ENCODE measurements at places on chromosomes 3 and 15.
A peak's percentile ranks its signal among the peaks of the same experiment; 100 is the strongest.

GRCh38 chr3:71258116-71258515, 325.4 kb downstream of the FOXP1 start:
- no peak for DNase-seq

DNA sequence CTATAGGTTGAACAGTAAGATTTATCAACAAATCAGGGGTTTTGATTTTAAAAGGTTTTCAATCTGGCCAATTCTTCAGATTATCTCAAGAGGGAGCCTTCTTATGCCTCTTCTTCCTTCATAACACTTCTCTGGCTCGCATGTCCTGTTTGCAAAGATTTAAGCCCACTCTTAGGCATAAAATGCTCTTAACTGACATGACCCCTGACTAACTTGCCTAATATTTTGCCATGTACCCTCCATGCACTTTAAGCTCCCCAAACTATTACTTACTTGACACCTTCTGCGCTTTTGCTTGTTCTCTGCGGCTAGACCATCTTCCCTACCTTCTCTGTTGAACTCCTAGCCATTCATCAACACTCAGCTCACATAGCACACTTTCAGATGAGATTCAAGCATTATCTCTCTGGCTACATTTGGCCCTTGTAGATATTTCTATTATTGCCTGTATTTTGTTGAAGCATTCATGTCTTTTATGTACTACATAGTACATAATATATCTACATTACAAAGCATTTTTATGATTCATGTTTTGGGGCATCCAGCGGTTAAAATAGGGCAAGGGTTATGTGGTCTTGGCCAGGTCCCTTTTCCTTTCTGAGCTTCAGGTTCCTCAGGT, 1.0 kb upstream of the ARIH1 start:
- no peak for DNase-seq

DNA sequence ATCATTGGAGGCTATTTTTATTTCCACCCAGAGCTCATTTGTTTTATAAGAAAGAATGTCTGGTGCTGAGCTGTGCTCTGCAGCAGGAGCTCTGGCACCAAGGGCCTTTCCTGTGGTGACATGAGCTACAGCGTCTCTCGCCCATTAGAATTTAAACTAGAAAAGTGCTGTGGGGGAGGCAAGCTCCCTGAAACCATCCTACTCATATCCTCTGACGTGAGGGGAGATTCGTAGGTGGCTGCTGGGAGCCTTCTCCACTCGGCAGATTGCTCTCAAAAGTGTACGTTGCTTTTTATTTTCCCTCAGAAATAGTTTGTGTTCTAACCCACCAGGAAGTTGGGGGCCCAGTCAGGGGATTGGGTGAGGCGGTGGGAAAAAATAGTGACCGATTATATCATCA, 76.3 kb upstream of the ARHGEF3 start:
- DNase-seq = peak; percentile 74

DNA sequence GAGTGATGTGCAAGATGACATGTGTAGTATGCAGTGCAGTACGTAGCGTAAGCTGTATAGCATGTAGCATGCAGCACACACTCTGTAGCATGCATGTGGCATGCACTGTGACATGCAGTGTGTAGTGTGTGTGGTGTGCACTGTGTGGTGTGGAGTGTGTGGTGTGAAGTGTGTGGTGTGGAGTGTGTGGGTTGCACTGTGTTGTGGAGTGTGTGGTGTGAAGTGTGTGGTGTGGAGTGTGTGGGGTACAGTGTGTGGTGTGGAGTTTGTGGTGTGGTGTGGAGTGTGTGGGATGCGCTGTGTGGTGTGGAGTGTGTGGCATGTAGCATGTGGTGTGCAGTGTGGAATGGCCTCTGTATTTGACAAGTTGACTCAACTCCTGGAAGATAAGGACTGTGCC, 39.2 kb downstream of the ROPN1B start:
- DNase-seq = no peak

GRCh38 chr3:177824190-177824786, 627.0 kb upstream of the TBL1XR1 start:
- peak; percentile 42 for DNase-seq

- DNase-seq = no peak
These were observed 69.5 kb downstream of the CADPS start for GRCh38 chr3:62805580-62806277.

- no peak for DNase-seq
These were observed 2.2 kb upstream of the BCL6 start for GRCh38 chr3:187747506-187747905.

GRCh38 chr15:82535566-82536408, 4.5 kb downstream of the RPS17 start:
- DNase-seq = peak; percentile 8

- DNase-seq = no peak
These were observed 27.6 kb downstream of the SEC61A1 start for GRCh38 chr3:128079823-128080222.

DNA sequence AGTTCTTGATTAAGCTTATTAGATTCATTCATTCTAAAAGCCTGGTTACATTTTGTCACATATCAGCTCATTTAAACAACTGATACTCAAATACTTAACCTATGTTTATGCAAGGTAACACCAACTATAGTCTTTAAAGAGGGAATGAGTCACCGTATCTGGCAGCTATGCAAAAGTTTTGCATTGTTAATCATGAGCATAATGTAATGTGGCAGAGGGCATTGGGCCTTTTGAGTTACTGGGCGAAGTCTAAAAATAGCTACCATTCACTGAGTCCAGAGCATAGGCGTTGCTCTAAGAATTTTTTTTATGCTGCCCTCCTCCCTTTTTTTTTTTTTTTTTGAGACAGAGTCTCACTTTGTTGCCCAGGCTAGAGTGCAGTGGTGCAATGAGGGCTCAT, 277.7 kb upstream of the ZNF717 start:
- no peak for DNase-seq

- DNase-seq = no peak
These were observed 22.9 kb downstream of the RAB8B start for GRCh38 chr15:63212050-63213004.

- DNase-seq = no peak
These were observed 184.0 kb downstream of the GOLGA6L6 start for GRCh38 chr15:20357481-20358065.

GRCh38 chr15:45441686-45442085, 63.3 kb upstream of the GATM start:
- no peak for DNase-seq

- DNase-seq = no peak
These were observed 541.3 kb downstream of the UNC13C start for GRCh38 chr15:54519577-54519976.

DNA sequence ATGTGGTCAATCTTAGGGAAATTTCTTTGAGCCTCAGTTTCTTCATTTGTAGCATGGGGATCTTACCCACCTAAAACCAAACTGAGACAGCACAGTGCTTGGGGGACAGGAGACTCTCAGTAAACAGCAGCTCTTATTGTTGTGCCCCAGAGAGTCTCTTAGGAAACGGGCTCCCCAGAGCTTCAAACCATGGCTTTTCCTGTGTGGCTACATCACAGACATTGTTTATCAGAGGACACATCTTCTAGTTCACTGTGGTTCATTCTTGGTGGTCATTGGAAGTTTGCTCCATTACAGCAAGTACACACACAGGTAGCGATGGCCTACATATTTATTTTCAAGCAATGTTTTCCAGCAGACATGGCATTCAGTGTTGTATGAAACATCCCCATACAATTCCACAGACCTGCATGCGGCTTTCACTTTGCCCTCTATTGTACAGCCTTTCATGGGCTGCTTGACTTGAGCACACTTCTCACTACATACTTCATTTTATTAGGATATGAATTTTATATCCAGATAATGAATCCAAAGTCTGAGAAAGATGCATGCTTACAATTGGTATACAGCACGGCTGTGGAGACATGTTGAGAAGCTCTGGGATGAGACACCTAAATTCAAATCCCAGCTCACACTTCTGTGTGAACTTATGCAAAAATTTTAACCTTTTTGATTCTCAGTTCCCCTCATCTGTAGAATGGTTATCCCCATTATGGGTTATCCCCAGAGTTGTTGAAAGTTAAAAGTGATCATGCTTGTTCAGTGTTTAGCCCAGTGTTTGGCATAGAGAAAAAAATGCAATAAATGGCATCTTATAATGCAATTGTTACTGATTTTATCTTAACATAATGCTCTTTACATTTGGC, 84.8 kb upstream of the ICE2 start:
- DNase-seq = no peak

- peak; percentile 35 for DNase-seq
These were observed 17.3 kb upstream of the LRIG1 start for GRCh38 chr3:66518126-66518525.

DNA sequence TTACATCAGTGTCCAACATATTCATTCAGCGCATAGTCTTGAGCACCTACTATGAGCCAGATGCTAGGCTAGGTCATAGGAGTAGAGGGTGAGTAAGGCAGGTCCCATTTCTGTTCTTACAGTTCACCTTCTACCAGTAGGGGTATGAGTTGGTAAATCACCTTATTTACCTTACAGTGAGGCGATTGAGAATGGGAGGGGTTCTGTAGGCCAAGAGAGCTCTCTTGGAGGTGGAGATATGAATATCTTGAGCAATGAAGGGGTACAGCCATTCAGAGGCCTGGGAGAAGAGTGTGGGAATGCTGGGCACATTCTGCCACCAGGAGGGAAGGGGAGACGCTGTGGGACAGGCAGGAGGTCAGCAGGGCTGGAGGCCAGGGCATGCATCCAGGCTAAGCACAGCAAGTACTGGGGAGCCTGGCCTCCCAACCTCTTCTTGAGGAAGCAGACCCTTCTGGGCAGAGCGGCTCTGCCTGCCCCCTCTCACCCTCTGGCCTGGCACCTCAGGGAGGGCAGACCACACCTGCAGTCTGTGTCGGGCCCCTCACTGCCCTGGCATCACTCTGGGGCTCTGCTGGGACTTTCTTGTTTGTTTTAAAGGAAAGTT, 123.4 kb downstream of the EEFSEC start:
- DNase-seq = no peak

DNA sequence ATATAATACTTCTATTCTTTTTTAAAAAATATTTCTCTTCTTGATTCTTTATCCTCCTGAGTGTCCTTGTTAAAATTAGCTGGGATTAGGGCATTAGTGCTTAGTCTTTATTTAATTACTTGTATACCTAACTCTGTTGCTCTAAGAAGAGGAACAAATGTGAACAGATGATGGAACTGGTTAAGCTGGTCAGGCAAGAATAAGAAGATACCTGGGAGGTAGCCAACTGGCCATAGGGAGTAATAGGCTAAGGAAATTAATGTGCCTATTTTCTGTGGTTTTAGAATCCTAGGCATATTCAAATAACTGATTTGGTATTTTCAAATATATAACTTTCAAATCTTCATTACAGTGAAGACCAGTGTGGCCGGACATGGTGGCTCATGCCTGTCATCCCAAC, 54.4 kb downstream of the EIF3J start:
- DNase-seq = no peak

GRCh38 chr3:126512916-126513650, 4.5 kb downstream of the UROC1 start:
- DNase-seq = no peak

DNA sequence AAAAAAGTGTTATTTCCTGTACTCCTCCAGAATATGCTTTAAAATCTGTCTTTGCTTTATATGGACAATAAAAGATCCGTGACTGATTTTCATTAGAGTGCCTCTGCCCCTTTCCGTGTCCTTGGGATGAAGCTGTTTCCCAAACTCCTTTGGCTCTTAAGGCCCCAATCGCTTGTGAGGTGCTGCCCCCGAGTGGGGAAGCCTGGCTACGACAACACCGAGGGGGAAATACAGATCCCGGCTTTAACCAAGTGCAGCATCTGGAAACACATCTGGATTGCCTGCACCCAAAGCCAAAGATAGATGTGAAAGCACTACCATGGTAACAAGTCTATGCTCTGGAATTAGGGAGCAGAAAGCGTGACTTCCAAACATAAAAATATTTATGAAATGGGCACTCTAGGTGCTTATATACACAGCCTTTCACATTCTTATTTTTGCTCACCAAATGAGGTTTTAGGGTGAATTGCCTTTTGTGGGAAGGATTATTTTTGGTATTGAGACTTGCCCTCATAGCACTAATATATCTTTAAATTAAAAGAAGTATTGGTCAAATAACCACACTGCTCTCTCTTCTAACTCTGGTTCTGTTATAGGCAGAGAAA, 40.6 kb upstream of the ADCY5 start:
- peak; percentile 86 for DNase-seq

DNA sequence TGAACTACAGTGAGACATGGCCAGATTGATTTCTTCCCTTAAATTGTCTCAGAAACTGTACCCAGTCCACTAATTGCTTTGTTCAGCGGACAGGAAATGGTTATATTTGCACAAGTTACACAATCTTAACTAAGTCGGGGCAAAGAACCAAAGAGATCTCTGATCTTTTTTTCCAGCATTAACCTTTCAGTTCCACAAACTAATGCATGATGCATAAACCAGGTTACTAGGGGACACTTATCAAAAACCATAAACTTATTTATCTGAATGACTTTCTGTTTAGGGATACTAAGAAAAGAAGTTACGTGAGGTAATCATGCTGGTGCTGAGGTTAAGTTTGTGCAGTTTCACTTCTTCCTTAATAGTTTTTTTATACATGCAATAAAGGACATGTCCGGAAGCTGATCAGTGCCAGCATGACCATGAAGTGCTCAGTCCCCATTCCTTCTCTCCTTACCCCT, 22.4 kb downstream of the FNDC3B start:
- no peak for DNase-seq

- DNase-seq = no peak
These were observed 7.4 kb downstream of the GOLM2 start for GRCh38 chr15:44295750-44296431.

- no peak for DNase-seq
These were observed 128.3 kb downstream of the MAP2K5 start for GRCh38 chr15:67670647-67671305.

- peak; percentile 74 for DNase-seq
These were observed 46.0 kb downstream of the ALDH1L1 start for GRCh38 chr3:126134219-126134975.

DNA sequence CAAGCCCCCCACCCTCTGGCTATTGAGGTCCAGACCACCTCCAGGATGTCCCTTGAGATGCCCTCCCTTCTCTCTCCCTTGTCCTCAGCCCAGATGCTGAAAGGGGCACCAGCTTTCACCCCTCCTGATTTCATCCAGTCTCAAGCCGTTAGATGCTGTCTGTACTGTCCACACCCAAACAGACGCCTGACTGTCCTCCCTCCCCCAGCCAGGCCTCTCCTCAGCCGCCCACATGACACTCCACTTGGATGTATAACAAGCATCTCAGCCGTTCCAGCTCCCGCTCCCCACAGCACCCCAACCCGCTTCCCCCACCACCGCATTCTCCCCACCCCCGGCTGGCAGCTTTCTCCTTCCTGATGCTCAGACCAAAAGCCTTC, 25.0 kb upstream of the CYP11A1 start:
- DNase-seq = peak; percentile 81

GRCh38 chr15:60800299-60801072, 321.5 kb upstream of the ICE2 start:
- no peak for DNase-seq

DNA sequence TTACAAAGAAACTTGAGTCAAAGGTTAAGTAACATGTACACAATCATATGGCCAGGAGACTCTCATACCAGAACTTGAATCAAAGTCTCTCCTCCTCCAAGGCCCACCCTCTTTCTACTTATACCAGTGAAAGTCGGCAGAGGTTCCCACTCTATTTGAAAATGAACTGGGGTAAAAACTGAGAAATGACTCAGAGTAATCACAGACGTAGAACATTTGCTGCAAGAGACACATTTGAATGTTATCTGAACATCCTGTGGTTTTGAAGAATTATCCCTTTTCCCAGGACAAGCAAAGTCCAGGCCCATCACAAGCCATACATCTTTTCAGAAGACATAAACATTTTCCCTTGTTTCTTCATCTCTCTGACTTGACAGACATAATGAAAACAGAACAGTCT, 55.8 kb downstream of the SHOX2 start:
- no peak for DNase-seq
